ENCODE measurements at places on chromosomes 16 and 17. TPM values are rescaled to one million over a fixed set of nuclear protein-coding genes. Genes with fewer than 3 reads are reported as not detected.

ACSM3 gene
- 0.69 TPM for total RNA-seq

KIF19 gene
- not detected for total RNA-seq

SPATA32 gene
- total RNA-seq, result not detected

ADGRG1 gene
- total RNA-seq, result 1.7 TPM

TEKT3 gene
- not detected for total RNA-seq

CA5A gene
- not detected for total RNA-seq

CHD9 gene
- 32.7 TPM for total RNA-seq

SLC6A2 gene
- not detected for total RNA-seq

YBX2 gene
- total RNA-seq, result not detected
